GM12892 (cell line): ENCODE measurements at places on chromosomes 2 and 18.

DNA sequence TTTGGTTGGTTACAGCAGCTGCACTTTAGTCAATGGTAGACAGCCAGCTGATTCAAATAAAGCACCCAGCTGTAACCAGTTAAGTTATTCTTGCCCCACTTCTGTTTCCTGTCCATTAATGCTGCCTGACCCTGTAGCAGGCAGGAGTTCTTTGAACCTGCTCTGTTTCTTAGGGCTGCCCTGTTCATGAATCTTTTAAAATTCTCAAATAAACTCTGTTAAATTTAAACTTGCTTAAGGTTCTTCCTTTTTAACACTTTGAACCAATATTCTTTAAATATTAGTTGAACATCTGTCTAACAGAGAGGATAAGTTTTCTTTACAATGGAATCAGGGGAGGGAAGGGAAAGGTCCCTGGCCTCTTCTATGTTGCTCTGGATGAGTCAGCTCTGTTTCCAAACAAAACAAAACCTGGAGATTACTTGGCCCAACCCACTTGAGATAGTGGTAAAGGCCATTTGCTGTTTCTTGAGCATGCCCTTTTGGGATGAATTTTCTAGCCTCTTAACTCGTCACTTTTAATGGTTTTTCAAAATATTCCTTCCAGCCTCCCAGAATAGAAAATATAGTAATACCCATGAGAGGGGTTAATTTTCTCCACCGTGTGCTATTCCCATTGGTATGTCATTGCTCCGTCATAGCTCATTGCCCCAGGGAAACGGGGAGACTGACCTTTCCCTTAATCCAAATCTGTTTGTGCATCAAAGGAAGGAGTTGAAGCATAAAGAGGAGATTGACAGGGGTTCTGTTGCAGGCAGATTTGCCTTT, 112.1 kb upstream of the FHL2 start:
- no peak for DNase-seq

- no peak for DNase-seq
These were observed 5.9 kb downstream of the CATIP start for GRCh38 chr2:218362606-218363005.

GRCh38 chr18:29154758-29155725, 978.1 kb upstream of the CDH2 start:
- DNase-seq, result no peak

DNA sequence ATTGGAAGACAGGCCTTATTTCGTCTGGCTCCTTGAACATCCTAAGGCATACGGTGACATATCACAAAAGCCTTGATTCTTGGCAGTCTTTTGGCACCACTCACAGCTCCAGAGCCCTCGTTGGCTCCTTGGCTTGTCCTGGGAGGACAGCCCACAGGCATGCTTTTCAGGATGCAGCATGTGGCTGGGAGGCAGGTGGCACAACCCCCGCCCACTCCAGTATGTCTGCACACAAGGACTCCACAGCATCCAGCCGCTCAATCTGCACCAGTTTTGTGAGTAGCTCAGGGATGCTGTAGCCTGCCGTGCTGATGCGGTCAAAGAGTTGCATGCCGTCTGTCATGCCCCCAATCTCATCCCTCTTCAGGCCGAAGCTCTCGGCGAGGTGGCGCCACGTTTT, 92.3 kb downstream of the EDAR start:
- no peak for DNase-seq

DNA sequence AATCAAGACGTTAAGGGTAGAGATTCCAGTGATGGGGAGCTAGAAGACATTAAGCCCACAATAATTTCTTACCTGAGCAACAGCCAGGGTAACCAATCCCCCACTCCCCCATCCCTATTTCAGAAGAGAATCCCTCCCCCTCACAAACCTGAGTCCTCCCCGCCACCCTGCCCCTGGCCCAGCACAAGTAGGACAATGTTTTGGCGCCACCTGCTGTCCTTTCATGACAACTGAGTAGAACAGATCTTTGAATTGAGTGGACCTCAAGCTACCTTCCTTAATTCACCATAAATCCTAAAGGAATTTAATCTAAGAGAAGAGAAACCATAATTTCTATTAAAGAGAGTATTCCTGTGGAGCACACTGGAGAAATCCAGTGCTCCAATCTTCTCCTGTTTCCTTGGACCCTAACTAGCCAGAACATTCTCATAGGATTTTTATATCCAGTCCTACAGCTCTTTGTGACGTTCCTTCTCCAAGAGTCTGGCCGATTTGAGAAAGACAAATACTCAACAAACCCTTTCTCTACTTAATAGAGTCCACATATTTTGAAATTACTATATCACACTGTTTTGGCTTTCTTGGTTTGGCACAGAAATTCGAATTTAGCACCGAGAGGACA, 41.1 kb downstream of the NHEJ1 start:
- DNase-seq, result peak; percentile 23

DNA sequence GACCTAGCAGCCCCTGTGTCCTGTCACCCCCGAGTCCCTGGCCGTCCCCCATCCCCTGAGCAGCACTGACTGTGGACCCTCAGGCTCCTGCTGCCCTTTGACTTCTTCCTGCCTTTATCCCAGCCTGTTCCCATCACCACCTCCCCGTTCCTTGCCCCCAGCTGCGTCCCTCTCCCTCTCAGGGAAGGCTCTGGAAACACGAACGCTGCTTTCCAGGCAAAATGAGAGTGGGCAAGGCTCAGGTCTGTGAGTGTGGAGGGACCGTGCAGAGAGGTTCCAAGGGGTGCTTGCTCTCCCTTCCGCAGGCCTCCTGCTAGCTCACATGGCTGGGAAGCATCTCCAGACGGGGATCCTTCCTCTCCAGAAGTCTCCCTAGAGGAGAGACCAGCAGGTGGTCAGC, 501.8 kb upstream of the SALL3 start:
- no peak for DNase-seq

GRCh38 chr18:28588884-28589549, 412.1 kb upstream of the CDH2 start:
- DNase-seq, result no peak

DNA sequence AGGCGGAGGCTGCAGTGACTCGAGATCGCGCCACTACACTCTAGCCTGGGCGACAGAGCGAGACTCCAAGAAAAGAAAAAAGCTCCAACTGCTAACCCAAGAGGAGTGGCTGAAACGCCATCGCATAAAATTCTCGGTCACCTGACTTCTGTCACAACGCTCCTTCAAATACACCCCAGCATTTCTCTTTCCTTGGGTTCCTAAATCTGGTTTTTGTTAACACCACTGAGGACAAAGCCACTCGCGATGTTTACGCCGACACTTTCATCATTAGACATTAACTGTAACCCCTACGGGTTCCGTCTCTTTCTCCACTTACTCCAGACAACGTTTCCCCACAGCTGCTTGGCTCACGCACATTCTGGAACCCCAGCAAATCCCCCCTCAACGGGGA, 679 bp downstream of the CLK1 start:
- no peak for DNase-seq

DNA sequence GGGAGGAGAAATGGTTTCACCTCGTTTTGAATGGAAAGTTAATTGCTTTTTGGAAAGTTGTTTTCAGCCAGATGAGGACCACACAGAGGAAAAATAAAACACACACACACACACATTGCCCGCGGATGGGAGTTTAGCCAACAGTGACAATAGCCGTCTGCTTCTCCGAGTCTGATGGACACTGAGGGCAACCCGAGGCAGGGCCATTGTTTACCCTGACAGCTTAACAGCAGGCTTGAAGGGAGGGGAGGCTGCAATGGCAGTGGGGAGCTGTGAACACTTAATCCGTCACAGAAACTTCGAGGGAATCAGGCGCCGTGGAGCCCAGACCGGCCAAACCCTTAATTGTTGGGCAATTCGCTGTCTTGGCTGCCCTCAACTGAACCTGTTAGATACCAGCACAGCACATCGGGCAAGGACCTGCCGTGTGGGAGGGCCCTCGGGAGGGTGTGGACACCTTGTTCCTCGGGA, 145.9 kb downstream of the ACKR3 start:
- DNase-seq, result no peak

- DNase-seq, result no peak
These were observed 37.0 kb upstream of the MEP1B start for GRCh38 chr18:32152705-32153448.

- DNase-seq, result no peak
These were observed 88.7 kb downstream of the KLHL14 start for GRCh38 chr18:32684096-32684495.

- no peak for DNase-seq
These were observed 94.3 kb downstream of the MREG start for GRCh38 chr2:215918901-215919599.

DNA sequence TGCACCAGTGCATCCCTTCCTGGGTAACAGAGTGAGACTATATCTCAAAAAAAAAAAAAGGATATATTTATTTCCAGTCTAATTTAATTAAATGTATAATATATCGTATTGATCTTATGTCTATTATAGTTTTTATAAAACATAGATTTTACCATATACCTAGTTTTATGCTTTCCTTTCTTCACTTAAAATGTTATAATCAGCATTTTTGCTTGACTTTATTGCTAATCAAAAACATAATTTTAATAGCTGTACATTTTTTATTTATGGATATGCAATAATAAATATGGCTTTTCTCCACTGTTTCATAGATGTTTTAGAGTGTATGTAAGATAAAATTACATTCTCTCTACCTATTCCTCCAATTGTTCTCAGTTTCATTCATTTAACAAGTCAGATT, 958.0 kb downstream of the EPHA4 start:
- DNase-seq, result no peak

- DNase-seq, result no peak
These were observed 12.0 kb upstream of the NRP2 start for GRCh38 chr2:205670292-205670691.

DNA sequence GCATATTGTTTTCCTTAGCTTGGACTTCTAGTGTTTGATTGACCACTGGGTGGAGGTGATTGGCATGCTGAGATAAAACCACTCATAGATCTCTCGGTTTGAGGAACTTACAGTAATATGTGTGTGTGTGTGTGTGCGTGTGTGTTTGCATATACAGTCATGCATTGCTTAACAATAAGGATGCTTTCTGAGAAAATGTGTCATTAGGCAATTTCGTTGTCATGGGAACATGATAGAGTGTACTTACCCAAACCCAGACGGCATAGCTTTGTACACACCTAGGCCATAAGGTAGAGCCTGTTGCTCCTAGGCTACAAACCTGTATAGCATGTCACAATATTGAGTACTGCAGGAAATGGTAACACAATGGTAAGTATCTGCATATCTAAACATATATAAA, 167.3 kb downstream of the NYAP2 start:
- DNase-seq, result no peak

- DNase-seq, result no peak
These were observed 130.6 kb upstream of the HAAO start for GRCh38 chr2:42922790-42923579.

GRCh38 chr18:55786651-55787272, 198.8 kb upstream of the TCF4 start:
- no peak for DNase-seq

DNA sequence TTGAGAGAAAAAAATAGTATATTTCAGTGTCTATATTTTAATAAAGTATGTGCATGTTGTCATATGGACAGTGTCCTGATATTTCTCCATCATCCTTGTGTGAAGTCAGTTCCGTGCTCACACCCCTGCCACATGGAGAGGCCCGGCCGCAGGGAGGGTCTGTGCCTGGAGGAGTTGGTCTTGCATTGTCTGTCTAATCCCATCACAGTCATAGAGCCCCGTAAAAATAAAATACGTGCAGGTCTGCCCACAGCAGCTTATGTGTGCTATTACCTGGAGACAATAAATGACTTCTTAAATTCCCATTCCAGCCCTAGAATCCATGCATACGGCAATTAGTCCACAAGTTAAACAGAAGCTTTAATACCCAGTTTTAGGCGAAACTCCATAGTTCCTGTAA, 20.1 kb downstream of the MAPRE2 start:
- DNase-seq, result no peak

DNA sequence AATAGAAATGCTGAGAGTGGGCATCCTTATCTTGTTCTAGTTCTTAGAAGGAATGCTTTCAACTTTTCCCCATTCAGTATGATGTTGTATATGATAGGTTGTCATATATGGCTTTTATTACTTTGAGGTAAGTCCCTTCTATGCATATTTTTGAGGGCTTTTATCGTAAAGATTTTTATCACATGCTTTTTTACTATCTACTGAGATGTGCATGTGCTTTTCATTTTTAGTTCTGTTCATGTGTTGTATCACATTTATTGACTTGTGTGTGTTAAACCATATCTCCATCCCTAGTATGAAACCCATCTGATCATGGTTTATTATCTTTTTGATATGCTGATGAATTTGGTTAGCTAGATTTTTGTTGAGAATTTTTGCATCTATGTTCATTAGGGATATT, 1008.8 kb downstream of the CNTNAP5 start:
- DNase-seq, result no peak

GRCh38 chr2:73972846-73973245, 11.9 kb upstream of the TET3 start:
- no peak for DNase-seq

GRCh38 chr2:83386549-83386948, 1072.5 kb downstream of the SUCLG1 start:
- DNase-seq, result no peak

DNA sequence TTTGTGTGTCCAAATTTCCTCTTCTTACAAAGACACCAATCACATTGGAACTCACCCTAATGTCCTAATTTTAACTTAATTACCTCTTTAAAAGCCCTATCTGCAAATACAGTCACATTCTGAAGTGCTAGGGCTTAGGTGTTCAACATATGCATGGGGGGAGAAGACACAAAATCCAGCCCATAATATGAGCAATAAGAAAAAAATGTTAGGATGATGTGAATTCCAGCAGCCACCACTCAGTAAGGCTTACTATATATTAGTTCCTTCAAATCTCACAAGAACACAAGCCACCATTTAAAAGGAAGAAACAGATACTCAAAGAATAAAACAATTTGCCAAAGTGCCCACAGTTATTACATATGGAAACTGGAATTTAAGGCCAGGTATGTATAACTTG, 285.7 kb downstream of the EPHA4 start:
- DNase-seq, result no peak

- DNase-seq, result no peak
These were observed 148.8 kb downstream of the VAPA start for GRCh38 chr18:10062302-10063300.

DNA sequence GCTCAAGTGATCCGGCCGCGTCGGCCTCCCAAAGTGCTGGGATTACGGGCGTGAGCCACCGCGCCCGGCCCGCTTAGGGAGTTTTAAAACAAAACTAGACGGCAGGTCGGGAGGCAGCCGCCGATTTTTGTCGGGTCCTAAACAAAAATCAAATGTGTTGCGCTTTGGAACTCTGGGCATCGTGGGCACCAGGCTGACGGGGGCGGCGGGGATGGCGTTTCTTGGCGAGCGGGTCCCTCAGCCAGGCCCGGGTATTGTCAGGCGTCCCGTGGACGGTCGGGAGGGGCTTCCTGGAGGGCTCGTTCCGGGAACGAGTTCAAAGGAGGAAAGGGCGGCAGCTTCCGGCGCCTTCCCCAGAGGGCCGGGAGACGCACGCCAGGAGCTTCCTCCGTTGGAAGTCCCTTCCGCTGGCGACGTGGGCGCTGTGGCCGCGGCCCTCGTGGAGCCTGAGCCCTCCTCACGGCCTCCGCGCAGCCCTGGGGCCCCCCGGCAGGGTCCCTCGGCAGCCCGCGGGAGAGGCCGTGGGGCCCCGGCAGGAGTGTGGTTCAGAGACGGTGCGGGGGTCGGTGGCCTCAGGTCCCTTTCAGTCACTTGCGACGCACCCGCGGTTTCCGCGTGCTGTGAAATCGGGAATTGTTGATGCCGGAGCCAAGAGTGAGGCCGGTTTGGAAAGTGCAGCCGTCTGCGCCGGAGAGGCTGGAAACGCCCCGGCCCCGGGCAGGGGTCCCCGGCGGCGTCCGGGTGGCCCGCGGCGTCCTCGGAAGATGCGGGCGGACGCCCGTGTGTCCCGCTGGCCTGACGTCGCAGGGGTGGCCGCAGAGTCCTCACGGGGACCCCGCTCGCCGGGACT, 59.3 kb downstream of the EMILIN2 start:
- peak; percentile 51 for DNase-seq
